ENCODE measurements at places on chromosomes 1 and 21.

DNA sequence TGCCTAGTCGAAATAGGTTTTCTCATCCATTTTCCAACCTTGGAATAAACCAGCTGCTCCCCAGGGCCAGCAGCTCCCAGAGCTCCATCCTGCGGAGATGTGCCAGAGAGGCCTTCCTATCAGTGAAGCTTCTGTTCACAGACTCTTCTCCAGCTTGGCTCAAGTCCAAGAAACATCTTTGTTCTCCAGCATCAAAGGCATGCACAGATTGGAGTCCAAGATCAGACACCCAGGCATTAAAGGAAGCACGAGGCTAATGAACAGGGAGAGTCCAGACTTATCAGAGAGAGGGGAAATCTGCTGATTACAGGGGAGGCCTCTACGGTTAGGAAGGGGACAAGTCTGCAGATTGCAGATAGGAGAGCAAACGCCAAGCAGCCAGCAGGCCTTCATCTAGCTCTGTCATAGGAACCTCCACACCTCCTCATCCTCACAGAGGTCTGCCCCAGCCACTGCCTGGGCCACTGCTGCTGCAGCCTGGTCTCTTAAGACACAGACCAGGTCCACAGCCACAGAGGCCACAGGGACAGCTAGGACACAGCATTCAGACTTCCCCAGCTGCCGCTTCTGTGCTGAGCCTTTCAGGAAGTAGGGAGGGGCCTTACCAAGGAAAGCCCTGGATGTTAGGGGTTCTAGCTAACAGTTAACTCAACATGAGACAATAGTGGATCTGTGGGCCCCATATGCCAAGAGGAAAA lies 3.4 kb downstream of the PRR9 start:
- no peak for DNase-seq

GRCh38 chr1:25959611-25960010 lies 38.3 kb downstream of the PAFAH2 start:
- DNase-seq = no peak

GRCh38 chr1:7346600-7347570 lies 424.2 kb upstream of the VAMP3 start:
- DNase-seq = no peak

- DNase-seq = no peak
Observed at GRCh38 chr1:198711837-198712236, 73.0 kb downstream of the PTPRC start.

GRCh38 chr1:179228783-179229213 lies 679 bp downstream of the ABL2 start:
- peak; percentile 61 for DNase-seq

GRCh38 chr1:25150985-25151495 lies 81.3 kb downstream of the SYF2 start:
- no peak for DNase-seq

GRCh38 chr1:221468546-221468945 lies 273.3 kb downstream of the DUSP10 start:
- DNase-seq = no peak

- no peak for DNase-seq
Observed at GRCh38 chr1:168180148-168180524, 1.4 kb downstream of the TIPRL start.

DNA sequence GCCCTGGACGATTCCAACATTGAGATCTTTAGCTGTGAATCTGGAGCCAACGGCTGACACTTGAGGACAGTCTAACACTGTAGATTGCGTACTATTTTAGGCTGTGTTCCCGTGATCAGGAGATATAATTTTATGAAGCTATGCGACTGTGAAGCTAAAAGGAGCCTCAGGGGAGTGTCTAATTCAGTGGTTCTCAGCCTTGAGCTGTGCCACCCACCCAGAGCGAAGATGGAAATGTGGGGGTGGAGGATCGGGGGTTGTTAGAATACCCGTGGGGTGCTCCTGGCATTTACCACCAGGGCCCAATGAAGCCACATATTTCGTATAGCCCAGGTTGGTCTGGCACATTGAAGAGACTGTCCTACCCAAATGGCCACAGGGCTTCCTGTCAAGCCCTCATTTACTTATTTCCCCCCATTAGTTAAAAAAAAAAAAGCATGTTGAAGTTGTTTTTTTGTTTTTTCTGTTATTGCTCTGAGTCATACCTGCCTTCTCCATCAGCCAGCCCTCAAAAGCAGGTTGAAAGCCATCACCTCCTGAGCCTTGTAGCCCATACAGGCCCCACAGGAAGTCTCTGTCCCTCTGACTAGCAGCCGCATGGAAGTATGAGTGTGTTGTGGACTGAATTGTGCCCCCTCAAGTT lies 141.7 kb downstream of the GALNT2 start:
- DNase-seq = no peak

DNA sequence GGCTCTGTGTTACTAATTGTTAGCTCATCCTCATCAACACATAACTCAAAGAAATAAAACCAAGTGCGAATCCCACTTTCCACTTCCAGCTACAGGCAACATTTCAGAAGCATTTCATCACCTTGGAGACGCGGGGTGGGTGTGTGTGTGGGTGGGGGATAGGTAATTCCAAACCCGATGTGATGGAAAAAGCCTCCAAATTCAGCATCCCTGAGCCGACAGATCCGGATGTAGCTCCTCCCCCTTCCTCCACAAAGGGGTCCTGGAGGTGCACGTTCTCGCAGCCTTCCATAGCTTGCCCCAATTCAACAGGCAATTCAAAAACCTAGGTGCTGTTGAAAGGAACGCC lies 486 bp downstream of the HSPA13 start:
- peak; percentile 60 for DNase-seq

DNA sequence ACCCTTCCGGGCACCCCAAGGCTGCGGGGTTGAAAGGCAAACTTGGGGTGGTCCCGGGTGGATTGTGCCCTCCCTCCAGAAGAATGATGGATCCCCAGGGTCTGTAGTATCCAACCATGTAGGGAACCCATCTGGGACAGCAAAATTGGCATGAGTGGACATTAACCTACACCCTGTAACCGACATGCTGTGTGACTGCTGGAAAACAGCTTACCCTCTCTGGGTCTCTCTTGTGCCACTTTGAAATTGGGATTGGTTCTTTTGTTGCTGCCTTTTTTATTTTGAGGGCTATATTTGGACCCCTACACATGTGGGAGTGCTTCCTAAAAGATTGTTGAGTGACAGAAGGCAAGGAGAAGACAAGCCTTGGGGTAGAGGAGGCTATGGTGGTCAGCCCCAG lies 19.5 kb downstream of the PADI1 start:
- DNase-seq = no peak

DNA sequence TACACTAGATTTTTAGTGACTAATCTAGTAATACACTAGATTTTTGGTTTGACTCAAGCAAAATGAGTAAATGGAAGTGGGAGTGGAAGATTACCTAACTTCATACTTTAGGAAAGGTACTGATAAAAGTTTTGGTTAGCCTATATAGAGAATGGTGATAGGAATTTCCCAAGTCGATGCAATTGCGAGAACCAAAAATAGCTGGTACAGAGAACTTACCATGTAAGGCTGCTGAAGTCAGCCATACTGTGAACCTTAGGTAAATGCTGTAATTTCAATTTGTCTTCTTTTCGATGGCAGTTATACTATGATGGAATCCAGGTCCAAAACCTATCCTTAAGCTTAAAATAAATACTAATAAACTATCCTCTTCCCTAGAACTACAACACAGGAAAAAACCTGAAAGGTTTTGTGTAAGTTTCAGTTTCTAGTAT lies 4.6 kb downstream of the PNRC2 start:
- no peak for DNase-seq

DNA sequence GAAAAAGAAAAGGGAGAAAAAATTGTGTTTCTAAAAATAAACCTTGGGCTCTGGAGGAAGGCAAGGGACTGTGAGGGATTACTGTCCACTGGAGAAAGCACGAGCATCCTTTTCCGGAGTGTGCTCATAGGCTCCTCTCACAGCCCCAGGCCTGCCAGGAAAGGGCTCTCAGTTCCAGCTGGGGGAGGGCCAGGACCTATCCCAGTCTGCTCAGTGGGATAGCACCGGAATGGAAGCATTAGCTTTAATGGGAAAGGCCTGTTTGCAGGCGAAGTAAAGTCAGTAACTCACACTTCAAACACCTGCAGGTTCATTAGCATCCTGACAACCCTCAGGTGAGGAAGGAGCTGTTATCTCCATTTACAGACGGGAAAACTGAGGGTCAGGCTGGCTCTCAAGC lies 113.9 kb upstream of the USP24 start:
- DNase-seq = peak; percentile 90

DNA sequence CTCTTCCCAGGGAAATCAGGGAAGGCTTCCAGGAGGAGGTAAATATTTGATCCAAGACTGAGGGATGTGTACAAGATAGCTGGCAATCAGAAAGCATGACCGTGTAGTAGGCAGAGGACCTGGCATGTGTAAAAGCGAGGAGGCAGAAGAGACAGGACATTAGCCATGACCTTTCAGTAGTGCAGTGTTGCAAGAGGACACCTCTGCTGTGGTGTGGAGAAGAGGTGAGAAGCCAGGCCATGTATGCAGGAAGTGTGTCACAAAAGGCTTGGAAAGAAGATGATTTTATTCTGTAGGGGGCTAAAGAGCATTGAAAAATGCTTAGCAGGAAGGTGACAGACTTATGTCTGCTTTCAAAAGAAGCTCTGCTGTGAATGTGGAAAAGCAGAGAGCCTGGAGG lies 381.0 kb downstream of the ZP4 start:
- DNase-seq = no peak

DNA sequence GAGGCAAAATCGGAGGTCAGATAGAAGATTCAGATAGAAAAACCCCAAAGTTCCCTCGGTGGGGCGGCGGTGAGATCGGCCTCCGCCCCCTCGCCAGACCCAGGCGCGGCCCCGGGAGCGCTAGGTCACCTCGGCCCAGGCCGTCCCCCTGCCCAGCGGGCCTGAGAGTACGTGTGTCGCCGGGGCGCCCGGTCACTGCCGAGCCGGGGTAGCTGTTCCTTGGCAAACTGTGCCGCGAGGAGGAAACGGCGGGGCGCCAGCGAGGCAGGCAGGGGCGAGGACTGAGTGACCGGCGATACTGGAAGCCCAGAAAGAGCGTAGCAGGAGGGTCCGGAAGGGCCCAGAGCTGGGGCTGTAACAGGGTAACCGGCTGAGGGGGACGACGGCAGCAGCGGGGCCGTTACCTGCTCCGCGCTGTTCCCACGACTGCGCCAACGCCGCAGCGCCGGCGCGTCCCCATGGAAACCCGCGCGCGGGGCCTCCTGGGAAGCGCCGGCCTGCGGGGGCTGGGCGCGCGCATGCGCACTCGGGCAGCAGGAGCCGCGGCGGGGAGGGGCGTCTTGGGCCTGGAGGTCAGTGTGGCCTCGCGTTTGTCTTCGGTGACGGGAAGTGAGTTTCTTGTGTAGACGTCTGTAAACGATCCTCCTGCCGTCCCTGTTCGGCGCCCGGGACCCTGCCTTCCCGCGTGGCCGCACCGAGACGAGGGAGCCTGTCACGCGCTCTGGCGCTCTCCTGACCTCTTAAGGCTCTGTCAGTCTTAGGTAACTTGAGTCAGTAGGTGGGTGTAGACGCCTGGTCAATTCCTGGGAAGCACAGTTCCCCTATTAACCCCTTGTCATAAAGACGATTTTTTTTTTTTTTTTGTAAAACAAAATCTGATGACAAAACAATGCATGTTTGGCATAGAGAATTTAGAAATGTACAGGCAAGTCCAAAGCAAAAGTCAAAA lies at the start of gene LCA5L:
TSS of gene LCA5L (minus strand) at position 458 of the 949 bp plus-strand sequence. CDS start 17,285 bp downstream, outside the sequence.
- peak; percentile 94 for DNase-seq

DNA sequence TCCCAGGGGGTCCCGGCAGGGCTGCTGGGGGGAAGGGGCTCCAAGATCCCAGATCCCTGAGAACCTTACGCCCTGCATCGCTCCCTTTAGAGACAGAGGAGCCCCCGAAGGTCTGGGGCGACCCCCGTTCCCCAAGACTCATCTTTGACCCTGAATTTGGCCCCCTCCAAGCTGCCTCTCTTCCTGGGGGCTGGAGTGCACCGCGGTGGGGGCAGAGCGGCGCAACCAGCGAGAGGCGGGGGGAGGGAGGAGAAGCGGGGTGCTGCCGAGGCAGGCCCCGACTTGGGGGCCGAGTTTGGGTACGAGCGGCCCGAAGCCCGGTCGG lies 5.4 kb upstream of the PLEKHG5 start:
- no peak for DNase-seq

- no peak for DNase-seq
Observed at GRCh38 chr1:246265481-246265880, 241.6 kb downstream of the SMYD3 start.

- no peak for DNase-seq
Observed at GRCh38 chr21:36388096-36388495, 2.9 kb downstream of the CHAF1B start.

DNA sequence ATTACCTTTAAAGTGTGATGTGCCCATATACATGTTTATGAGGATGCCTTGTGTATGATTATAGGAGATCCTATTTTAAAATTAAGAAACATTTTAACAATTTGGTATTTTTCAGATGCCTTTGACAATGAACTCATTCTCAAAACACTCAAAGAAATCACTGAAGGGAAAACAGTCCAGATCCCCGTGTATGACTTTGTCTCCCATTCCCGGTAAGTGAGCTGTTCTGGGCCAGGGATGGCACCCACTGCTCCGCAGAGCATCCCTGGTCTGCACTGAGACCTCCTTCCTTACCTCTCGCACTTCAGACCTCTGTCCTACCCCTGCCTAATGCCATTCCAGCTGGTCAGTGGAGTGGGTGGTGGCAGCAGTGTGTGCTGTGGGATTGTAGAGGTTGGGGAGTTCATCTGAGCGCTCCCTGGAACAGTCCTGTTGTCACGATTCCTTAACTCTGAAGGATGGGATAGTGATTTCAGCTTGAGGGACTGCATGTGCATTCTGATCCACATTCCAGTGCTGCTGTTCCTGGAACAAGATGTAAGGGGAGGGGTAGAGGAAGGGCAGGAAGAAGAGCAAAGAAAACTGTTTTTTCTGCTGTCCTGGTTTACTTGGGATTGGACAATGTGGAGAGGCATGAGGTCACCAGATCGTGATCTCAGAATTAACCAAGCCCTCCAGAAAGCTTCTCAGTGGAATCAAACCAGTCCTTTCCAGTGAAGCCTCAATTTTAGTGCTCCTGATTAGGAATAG lies 63.9 kb downstream of the UCK2 start:
- no peak for DNase-seq

GRCh38 chr1:205577874-205578658 lies 53.7 kb downstream of the ELK4 start:
- DNase-seq = no peak

DNA sequence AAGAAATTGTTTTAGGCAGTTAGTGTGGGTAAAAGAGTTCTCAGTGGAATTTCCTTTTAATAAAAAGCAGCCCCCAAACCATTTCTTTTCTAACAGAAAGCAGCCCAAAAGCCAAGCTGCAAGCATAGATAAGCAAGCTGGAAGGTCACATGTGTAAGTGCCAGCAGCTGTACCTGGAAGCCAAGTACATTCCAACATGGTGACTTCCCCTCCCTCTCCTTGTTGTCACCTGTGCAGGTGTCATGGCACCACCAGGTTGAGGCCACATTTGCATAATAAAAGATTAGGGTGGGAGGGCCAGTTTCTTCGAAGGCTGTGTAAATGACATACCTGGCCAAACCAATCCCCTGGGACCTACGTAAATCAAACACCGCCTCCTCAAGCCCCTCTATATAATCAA lies 240.3 kb upstream of the RAB4A start:
- DNase-seq = no peak

- DNase-seq = no peak
Observed at GRCh38 chr1:23216771-23217420, 406 bp downstream of the HTR1D start.

- no peak for DNase-seq
Observed at GRCh38 chr1:244409701-244410100, 42.0 kb downstream of the ADSS2 start.

- peak; percentile 90 for DNase-seq
Observed at GRCh38 chr1:156705918-156706656, 704 bp upstream of the CRABP2 start.
